ENCODE measurements at places on chromosomes 1 and 21. TPM values are rescaled to one million over a fixed set of nuclear protein-coding genes. Genes with fewer than 3 reads are reported as not detected.

Gene NBPF4
- total RNA-seq = not detected

Gene XCL2
- total RNA-seq = not detected

Gene CLK2
- total RNA-seq = 36.1 TPM

Gene GFI1
- 0.35 TPM for total RNA-seq

Gene RIIAD1
- total RNA-seq = not detected

Gene KANK4
- not detected for total RNA-seq

Gene WDR4
- 9.8 TPM for total RNA-seq

Gene NKAIN1
- total RNA-seq = not detected

Gene CCDC27
- not detected for total RNA-seq

Gene FCGR3A
- total RNA-seq = not detected

Gene CNTN2
- not detected for total RNA-seq

Gene VHLL
- total RNA-seq = not detected

Gene MYBPH
- total RNA-seq = not detected

Gene RAB25
- total RNA-seq = not detected

Gene NPHS2
- not detected for total RNA-seq

Gene LMOD1
- total RNA-seq = not detected
